T-helper 2 cell (primary cell): ENCODE measurements at places on chromosomes 13 and 19.

DNA sequence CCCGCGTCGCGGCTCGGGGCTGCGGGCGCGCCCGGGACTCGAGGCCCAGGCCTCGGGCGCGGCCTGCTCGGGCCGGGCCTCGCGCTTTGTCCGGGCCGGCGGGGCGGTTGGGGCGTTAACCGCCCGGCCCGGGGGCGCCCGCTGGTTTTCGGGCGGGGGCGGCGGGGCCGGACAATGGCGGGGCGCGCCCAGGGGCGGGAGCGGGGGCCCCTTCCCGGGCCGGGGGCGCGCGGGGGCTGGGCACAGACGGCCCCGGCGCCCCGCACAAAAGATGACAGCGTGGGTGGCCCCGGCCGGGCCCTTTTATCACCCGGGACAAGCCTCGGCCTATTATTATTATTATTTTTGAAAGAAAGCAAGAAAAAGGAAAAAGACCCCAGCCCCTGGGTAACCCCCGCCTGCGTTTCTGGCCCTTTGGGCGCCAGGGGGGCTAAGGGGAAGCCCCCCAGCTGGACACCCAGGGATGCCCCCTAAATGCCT is 419 bp downstream of the KDM4B start:
- no peak for DNase-seq

DNA sequence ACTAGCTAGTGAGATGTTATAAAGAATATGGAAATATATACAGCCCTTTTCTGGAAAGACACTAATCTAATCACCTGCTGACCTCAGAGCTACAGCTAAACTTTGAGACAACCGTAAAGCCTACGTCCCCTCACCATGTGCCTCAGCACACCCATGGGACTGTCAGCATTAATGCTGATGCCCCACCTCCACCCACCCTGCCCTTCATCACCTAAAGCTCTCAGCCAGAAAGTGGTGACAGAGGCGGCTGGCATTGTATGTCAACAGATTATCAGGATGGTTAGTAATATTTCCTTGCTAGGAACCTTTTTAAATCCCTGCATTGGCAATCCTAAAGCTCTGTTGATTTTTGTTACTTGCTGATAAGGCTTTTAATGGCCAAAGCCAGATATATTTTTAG is 1177.9 kb downstream of the DIAPH3 start:
- DNase-seq: no peak

DNA sequence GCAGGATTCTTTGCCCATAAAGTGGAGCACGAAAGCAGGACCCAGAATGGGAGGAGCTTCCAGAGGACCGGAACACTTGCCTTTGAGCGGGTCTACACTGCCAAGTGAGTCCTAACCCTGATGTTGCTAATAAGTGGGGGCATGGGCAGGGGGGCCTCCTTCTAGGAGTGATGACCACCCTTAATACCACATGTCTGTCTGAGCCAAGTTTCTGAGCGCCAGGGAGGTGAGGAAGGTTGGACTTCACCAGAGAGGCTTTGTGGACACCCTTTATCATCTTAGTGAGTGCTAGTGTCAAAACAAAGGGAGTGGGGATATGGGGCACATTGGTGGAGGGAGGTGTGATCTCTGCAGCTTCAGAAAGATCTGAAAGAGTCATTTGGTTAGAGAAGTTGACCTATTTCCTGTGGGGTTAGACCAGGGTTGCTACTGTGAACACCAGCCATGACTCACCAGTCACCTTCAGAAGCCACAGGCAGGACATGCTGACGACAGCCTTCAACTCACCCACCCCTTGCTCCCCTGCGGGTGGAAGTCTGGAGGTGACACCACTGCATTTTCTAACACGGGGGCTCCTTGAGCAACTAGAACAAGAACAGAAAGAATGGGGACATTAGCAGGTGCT is 8.8 kb downstream of the ALOX5AP start:
- peak; percentile 70 for DNase-seq

GRCh38 chr19:48400018-48400742 is 6.7 kb downstream of the GRIN2D start:
- DNase-seq: peak; percentile 30

DNA sequence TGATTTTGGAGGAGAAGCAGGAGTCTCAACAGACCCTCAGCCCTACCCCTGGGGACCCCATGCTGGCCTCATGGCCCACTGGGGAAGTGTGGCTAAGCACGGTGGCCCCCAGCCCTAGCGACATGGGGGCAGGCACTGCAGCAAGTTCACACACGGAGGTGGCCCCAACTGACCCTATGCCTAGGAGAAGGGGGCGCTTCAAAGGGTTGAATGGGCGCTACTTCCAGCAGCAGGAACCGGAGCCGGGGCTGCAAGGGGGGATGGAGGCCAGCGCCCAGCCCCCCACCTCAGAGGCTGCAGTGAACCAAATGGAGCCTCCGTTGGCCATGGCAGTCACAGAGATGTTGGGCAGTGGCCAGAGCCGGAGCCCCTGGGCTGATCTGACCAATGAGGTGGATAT is 14.9 kb downstream of the NCAN start:
- DNase-seq: no peak

- DNase-seq: no peak
These were observed 1140.3 kb upstream of the SLC10A2 start for GRCh38 chr13:104206450-104207044.

DNA sequence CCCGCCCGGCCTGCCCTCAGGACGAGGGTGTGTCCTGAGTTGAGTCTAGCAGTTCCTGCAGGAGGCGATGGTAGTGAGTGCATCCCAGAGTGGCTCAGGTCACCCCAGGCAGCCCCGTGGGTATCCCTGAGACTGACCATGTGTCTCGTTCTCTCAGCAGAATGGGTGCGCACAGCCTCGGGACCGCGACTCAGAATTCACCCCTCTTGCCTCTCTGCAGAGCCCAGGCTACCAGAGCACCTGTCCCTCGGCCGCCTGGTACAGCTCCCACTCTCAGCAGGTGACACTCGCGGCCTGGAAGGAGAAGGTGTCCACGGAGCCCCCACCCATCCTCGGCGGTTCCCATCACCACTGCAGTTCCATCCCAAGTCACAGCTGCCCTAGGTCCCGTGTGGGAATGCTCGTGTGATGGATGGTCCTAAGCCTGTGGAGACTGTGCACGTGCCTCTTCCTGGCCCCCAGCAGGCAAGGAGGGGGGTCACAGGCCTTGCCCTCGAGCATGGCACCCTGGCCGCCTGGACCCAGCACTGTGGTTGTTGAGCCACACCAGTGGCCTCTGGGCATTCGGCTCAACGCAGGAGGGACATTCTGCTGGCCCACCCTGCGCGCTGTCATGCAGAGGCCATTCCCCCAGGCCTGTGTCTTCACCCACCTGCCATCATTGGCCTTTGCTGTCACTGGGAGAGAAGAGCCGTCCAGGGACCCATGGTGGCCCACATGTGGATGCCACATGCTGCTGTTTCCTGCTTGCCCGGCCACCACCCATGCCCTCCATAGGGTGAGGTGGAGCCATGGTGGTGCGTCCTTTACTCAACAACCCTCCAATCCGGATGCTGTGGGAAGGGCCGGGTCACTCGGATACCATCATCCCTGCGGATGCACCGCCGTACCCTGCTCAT is 87.1 kb upstream of the MCF2L start:
- no peak for DNase-seq

DNA sequence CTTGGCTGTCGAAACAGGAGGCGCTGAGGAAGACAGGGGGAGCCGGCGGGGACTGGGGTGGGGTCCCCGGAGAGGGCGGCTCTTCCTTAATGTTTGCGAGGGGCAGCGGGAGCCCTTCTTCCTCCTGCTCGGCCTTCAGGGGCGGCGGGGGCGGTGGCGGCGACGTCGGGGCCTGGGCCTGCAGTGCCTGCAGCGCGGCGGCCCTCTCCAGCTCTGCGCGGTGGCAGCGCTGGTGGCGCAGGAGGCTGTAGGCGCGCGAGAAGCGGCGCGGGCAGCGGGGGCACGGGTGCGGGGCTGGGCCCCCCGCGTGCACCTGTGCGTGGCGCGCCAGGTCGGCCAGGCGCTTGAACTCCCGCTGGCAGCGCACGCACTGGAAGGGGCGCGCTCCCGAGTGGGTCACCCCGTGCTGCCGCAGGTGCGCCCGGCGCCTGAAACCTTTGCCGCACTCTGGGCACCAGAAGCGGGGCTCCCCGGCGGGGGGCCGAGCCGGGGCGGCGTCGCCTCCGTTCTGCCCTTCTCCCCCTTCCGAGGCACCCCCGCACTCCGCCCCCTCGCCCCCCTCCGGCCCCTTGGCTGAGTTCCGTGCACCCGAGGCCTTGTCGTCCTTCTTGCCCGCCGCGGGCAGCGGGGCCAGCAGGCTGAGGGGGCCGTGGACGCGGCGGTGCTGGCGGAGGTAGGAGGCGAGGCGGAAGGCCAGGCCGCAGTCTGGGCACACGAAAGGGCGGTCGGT is 2.5 kb downstream of the ZNF579 start:
- DNase-seq: no peak

- no peak for DNase-seq
These were observed 4.2 kb downstream of the TTC9B start for GRCh38 chr19:40213882-40214570.

GRCh38 chr13:109211616-109212015 is 574.8 kb downstream of the IRS2 start:
- no peak for DNase-seq

DNA sequence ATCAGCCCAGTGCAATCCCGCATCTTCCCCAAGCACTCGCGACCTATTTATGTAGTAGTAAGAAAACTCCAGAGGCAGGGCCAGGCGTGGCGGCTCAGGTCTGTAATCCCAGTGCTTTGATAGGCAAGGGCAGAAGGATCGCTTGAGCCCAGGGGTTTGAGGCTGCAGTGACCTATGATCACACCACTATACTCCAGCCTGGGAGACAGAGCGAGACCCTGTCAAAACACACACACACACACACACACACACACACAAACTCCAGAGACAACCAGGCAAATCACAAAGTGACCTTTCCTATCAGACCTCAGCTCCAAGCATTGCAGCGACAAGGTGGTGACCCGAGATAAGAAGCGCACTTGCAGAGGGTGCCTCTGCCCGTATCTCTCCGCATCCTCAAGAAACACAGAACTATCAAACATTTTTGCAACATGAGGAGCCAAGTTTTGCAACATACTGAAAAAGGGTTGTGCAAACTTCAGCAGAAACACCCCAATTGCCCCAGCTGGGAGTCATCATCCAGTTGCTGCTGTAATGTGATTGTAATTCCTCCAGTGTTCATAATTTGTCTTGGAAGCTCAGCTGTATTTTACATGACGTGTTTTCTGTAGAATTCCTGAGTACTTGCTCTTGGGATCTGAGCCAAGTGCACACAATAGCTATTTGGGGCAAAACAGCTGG is 8.7 kb upstream of the KLF2 start:
- DNase-seq: no peak

DNA sequence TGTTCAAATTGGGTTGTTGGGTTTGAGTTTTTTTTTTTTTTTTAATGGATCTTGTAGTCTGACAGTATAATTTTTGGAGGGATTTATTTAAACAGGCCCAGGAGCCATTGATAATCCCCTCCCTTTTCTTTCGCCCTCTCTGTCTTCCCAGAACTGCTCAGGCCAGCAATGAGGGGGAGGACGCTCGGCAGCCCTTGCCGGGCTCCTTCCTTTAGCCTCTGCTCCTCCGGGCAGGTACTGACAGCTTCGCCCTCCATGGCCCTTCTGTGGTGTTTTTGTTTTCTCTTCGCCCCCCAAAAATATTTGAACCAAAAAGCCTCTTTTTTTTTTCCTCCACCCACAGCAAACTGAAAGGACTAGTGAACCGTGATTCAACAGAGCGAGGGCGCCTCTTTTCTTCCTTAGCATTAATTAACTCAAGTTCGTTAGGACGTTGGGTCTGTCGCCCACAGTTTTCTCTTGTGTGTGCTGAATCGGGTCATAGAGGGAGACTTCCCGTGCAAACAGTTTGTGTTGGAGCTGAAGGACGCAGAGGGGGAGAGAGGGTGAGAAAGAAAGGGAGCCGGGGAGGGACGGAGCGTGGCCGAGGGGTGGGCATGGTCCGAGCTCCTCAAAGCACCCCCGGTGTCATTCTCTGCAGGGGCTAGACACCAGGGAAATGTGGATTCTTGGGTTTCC is 21.5 kb downstream of the NFIX start:
- no peak for DNase-seq

- DNase-seq: no peak
These were observed 243.5 kb downstream of the RGCC start for GRCh38 chr13:41700790-41701310.

DNA sequence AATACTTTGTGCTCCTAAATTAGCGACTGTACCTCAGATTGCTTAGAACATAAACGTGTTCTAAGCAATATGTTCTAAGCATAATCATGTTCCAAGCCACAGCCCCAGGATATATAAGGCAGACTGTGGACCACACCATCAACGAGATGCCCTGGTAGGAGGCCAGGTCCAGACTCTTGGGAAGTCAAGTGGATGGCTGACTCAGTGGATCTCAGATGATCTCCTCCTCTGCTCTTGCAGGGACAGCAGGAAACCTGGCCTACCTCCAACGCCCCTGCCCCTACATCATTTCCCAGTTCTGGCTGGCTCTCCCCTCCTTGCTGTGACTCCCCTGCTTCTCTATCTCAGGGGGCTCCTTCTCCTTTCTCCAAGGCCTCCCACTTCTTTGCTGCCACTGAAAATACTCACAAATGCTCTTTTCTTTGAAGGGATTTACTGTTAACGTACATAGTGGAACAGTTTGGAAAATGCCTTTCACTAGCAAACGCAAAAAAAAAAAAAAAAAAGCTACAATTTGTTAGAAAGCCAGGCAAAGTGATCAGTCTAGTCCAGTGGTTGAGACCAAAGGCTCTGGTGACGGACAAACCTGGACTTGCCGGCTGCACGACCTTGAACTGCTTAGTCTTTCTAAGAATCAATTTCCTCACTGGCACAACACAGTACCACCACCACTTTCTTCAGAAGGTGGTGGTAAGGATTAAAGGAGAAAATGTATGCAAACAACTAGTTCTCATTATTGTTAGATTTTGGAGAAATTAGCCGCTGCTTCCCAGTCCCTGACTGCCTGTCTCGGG is 3.0 kb downstream of the TMTC4 start:
- no peak for DNase-seq

DNA sequence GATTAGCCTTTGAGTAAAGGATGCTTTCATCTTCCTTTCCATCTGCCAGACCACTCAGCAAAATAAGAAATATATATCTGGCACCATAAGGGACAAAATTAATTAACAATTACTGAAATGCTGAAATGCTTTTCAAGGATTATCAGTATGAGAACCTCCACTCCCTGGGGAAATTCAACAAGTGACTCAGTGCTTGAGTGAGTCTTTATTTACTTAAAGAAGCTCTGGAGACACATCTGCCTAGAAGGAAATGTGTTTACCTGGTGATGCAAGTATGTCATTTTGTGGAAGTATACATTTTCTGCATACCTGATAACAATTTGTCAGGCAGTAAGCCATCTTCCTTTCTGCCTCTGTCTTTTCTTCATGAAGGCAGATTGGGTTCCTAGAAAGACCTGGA is 23.4 kb downstream of the ZNF560 start:
- DNase-seq: no peak

- DNase-seq: no peak
These were observed 1582.8 kb downstream of the OLFM4 start for GRCh38 chr13:54611390-54611789.

- DNase-seq: no peak
These were observed 177.5 kb downstream of the NDFIP2 start for GRCh38 chr13:79658333-79658975.

- no peak for DNase-seq
These were observed 12.2 kb upstream of the ZNF429 start for GRCh38 chr19:21492947-21493906.

DNA sequence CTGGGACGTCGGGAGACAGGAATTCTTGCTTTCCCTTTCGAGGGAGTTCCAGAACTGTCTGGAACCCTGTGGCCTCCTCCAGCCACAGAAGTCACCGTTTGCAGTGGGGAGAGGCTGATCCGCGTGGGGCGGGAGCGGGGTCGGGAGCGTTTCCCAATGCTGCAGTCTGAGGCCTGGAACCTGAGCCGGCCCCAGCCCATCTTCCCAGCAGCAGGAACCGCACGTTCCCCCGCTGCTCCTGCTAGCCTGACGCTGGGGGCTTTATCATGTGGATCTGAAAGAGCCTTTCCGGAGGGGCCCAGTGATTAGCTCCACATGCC is 13.4 kb downstream of the DPP9 start:
- no peak for DNase-seq
